ENCODE measurements at places on chromosomes 16 and 17.

DNA sequence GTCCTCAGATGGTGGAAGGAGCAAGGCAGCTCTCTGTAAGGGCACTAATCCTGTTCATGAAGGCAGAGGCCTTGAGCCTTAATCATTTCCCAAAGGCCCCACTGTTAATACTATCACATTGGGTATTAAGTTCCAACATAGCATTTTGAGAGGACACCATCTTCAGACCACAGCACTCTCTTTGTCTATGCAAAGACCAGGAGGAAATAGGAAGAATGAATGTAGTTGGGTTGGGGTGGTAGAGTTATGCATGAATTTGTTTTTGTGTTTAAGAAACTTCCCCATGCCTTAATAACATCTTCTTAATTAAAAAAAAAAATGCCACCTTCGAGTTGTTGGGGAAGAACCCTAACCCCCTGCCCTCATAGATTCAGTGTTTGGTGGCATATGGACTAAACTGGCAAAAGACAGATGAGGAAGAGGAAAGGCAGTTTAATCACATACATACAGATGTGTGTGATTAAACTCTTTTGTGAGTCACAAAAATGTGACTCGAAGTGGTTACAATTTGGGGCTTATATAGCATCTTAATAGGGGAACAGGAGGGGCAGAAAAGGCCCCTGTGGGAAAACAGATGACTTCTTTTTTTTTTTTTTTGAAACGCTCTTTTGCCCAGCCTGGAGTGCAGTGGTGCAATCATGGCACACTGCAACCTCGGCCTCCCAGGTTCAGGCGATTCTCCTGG is 35.0 kb upstream of the SLC5A10 start:
- no peak for DNase-seq

DNA sequence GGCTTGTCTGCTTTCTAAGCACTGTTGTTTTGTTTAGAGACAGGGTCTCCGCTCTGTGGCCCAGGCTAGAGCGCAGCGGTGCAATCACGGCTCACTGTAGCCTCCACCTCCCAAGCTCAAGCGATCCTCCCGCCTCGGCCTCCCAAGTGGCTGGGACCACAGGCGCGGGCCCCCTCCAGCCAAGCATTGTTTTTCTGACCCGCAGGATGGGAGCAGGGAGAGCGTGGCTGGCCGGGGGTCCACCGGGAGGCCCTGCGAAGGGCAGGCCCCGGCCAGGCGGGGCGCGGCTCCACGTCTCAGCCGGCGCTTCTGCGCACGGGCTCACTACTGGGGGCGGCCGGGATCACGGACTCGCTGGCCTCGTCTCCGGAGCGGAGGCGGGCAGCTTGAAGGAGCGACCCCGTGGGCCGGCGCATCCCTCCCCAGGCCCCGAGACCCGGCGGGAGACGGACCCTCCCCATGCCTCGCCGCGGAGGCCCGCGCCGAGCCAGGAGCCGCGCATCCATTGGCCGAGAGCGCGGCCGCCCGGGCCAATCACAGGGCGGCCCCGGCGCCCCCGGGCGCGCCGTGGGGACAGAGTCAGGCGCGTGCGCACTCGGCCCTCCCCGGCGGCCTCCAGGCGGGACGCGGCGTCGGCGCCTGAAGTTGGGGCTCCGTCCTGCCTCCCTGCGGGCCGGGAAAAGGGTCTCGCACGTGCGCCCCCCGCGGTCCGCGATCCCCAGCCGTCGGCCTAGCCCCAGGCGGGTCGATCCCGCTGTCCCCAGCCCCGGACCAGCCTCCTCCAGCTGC is 24.9 kb downstream of the ACTG1 start:
- peak; percentile 64 for DNase-seq

DNA sequence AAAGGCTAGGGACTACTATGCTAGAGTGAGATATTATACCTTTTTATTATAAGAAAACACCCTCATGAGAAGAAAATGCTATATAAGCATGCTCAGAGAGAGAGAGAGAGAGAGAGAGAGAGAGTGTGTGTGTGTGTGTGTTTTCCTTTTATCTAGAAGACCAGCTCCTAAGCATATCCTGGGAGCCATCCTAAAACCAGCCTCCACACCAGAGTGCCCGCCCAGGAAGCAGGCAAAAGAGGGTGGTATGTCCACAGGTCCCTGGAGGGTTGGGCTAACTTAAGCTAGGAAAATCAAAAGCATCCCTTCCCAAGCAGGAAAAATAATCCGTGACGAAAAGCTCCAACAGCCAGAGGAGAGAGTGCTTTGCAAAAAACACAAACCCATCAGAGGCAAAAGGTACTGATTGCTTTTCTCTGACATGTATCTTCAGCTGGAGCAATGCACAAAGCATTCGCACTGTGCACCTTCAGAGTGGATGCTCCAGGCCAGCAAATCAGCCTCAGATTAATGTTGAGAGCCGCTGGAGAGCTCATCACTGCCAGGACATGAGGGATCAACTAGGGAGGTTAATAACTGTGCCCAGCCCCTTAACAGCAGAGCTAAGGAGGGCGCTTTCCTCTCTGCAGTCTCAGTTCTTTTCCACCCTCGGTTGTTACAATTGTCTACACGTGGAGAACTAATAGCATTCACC is 125.1 kb downstream of the SLC39A11 start:
- no peak for DNase-seq

GRCh38 chr16:564690-565418 is 2.0 kb upstream of the NHLRC4 start:
- no peak for DNase-seq

- DNase-seq = peak; percentile 75
These were observed 1.1 kb downstream of the NAA38 start for GRCh38 chr17:7856011-7856810.

- DNase-seq = no peak
These were observed 162.6 kb downstream of the TOX3 start for GRCh38 chr16:52384378-52384777.

GRCh38 chr17:66542129-66542966 is 239.9 kb downstream of the PRKCA start:
- no peak for DNase-seq

DNA sequence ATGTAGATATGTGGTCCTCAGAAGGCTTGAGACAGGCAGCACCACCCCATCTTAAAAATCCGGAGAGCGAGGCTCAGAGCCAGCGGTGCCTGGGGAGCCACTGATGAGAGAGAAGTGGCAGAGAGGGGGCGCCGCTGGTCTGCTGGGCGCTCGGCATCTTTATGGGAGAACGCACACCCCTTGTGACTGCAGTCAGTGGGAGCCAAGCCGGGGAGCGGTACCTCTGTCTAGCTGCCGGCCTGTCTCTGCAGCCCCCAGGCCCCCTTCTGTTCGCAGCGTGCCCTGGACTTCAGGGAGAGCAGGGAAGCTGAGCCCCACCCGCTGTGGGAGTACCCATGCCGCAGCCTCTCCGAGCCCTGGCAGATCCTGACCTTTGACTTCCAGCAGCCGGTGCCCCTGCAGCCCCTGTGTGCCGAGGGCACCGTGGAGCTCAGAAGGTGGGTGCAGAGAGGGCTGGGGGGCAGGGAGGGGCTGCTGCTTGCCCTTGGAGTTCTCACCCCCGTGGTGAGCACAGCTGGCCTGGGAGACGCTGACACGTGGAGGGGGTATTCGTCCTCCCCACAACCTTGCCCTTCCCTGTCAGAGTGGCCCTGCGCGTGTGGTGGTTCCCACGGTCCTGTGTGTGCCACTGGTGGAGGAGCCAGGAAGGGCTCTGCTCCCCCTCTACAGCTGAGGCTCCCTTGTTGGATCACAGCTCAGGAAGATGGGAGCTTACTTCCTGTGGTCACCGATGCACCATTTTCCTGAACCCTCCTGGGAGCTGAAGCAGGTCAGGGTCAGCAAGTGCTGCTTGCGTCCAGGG is 44.8 kb downstream of the PRMT7 start:
- DNase-seq = no peak

- no peak for DNase-seq
These were observed 677 bp downstream of the SNTB2 start for GRCh38 chr16:69187446-69188235.

DNA sequence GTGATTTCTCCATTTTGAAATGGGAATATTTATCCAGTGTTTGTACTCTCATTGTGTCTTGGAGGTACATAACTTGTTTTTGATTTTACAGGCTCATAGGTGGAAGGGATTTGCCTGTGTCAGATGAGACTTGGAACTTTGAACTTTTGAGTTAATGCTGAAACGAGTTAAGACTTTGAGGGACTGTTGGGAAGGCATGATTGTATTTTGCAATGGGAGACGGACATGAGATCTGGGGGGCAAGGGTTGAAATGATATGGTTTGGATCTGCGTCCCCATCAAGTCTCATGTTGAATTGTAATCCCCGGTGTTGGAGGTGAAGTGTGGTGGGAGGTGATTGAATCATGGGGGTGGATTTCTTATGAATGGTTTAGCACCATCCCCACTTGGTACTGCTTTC is 21.8 kb downstream of the PRDM7 start:
- DNase-seq = no peak

DNA sequence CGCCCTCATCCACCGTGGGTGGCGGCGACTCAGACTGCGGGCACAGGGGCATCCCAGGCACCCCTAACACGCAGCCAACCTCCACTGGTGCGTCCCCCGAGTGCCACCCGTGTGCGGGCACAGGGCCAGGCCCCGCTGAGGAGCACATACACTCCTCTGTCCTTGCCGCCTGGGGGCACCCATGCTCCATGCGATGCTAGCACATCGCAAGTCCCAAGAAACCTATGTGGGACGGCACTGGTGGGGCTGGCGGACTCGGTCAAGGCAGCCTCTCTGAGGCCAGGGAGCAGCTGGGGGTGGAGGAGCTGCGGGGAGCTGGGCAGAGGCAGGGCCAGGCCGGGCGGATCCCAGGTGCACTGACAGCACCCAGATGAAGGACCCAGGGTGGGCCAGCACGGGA is 4.0 kb downstream of the ZNF598 start:
- no peak for DNase-seq

DNA sequence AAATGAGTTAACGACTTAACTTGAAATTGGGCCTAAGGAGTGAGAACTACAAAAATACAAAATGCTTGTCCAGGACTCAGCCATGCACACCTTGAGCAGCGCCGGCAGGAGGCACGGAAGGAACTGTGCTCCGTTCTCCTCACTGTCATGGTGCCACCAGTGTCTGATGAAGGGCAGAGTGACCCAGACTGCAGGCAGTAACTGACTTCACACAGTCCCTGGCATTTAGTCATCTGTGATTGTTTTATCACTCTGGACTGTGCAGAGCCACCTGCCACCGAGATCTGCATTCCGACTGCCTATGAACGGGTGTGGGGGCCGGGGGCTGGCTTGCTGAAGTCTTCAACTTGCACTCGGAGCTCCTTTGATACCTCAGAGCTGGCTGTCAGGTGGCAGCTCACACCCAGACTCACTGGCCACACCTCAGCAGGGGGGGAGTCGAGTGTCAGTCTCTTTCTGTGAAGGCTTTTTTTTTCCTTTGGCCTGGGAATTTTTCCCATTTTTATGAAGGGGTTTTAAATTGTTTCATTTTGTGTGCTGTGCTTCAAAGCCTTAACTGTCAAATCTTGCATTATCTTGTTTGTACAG is 20.2 kb upstream of the ENDOV start:
- DNase-seq = no peak

DNA sequence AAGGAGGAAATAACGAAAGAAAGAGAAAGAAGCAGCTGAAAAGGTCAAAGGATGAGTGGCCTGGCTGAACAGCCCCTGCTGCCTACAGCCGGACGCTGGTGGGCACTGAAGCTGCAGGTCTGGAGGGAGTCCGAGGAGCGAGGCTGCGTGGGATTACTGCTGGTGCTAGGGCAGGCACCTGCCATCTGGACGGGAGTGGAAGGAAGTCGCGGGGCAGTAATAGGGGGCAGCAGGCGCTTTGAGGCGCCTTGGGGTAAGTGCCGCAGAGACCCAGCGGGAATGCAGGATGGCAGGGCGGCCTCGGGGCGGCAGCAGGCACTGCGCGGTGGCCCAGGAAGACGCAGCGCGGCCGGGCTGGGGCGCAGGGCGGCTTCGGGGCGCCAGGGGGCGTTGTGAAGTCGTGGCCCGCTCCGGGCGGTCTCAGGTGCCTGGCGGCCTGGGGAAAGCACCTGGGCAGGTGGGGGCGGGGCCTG is 303 bp upstream of the SCNN1G start:
- peak; percentile 57 for DNase-seq

DNA sequence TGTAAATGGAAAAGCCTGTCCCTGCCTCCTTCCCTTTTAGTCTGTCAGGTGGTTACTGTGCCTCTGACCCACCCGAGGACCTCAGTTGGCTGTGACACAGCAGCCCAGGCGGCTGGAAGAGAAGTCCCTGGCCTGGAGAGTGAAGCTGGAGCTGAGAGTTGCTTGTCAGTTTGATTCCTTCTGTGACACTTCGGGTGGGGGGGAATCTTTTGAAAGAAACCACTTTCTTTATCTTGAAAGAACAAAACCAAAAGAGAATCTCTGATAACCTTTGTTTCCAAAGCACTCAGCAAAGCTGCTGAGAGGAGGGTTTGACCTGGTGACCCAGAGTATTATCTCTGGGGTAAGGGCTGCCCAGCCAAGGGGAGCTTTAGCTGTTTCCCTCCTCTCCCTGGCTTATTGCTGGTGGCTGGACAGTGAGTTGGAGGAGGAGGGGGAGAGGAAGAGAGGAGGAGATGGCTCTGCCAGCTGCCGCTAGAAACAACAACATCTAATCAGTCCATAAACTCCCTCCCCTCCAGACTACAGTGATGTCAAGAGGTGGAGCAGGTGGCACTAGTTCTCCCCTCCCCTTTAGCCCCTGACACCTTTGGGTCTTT is 34.0 kb downstream of the YPEL2 start:
- no peak for DNase-seq

DNA sequence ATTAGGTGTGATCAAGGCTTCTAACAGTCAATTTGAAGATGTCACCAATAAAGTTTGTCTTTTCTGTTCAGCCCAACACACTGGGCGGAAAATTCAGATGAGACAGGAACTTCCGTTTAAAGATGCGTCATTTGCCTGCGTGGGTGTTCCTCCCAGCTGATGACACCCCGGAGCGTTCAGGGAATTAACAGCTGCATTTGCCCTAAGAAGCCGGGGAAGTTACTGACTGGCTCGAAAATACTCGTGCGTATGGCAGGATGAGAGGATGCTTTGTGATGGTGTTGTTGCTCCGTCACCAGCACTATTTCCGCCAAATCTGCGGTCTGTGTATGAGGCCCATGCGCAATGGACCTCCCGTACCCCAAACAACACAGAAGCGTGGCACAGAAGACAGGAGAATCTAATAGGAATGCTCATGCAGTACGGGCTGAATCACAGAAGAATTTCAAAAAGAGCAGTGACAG is 11.9 kb upstream of the PVALEF start:
- DNase-seq = no peak

DNA sequence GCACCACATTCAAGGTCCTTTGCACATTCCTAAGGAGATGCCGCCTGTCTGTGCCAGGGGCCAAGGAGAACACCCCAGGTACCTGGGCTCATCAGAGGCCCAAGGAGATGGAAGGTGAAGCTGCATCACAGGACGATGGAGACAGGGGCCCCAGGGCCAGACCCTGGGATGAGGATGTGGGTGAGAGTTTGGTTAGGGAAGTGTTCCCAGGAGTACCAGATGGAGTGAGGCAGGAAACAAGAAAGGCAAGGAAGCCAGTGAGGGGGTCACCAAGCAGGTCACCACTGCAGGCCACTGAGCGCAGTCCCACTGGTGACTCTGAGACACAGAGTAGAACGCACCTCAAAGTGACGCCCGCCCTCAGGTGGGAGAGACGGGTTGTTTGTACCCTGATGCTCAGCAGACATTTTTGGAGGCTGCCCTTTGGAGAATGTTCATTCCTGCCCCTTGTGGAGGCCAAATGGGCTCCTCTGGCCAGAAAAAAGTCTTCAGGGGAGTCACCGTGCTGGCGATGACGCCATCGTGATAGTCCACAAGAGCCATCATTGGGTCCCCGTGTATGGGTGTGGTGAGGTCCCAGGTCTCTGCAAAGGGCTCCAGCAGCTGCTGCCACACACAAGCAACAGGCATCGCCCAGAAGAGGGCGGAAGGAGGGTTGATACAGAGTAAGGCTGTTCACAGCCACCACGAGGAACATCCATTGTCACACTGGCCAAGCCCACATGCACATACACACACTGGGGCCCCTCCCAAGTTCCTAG is 57.5 kb downstream of the BEAN1 start:
- no peak for DNase-seq
